Activated CD4-positive, alpha-beta T cell treated with anti-CD3 and anti-CD28 coated beads for 36 hours (primary cell): ENCODE measurements at places on chromosomes 3 and 15.
A peak's percentile ranks its signal among the peaks of the same experiment; 100 is the strongest.

DNA sequence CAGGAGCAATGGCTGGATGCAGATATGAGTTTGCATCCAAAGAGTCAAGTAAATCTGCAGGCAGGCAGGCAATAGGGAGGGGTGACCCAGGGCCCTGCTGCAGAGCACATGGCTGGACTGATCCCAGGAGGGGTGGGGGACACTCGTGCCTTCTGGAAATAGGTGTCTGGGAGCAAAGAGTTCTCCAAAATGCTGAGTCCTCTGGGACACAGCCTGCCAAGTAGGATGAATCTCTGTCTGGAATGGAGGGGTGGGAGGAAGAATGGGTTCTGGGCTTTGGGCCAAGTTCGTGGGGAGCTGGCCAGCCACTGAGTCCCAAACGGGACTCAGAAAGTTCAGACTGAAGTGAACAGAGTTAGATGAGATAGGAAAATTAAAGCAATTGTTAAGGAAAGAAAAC lies 214.5 kb downstream of the MTHFS start:
- no peak for DNase-seq

DNA sequence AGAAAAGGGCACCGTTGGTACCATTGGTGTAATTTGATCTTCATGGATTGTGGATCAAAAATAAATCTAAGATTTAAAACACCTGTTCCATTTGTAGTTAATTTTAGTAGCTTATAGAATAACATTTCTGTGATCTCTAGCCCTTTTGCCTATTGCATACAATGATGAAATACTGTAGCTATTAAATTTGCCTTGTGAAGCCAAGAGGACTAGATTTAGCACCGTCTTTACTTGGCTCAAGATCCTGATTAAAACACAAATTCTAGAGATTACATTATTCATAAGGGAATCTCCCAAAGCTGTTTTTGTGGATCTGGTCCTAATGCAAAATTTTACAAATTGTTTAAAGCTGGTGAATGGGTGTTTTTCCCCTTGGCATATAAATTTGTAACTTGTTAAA lies 8.2 kb downstream of the TBC1D23 start:
- DNase-seq, result no peak

DNA sequence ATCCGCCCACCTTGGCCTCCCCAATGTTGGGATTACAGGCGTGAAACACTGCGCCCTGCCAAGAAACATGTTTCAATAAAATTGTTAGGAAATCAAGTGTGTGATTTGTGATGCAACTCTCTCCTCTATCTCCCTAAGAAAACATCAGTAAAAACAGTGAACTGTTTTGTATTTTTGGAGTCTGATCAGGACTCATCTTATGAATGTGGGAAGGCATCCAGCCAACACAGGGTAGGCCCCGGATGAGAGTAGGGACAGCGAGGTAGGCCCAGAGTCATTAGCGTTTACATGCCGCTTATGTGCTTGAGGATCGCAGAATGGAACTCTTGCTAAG lies 884 bp upstream of the GLYCTK start:
- DNase-seq, result no peak

DNA sequence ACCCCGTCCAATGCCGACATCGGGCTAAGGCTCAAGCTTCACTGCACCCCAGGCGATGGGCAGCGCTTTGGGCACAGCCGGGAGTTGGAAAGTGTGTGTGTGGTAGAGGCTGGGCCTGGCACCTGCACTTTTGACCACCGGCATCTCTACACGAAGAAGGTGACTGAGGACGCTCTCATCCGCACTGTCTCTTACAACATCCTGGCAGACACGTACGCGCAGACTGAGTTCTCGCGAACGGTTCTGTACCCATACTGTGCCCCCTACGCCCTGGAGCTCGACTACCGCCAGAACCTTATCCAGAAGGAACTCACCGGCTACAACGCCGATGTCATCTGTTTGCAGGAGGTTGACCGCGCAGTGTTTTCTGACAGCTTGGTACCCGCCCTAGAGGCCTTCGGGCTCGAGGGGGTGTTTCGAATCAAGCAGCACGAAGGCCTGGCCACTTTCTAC lies 1.0 kb downstream of the PDE12 start:
- DNase-seq, result peak; percentile 71

- DNase-seq, result no peak
These were observed 49.2 kb upstream of the LRRFIP2 start for GRCh38 chr3:37223576-37223975.

- DNase-seq, result no peak
These were observed 744.7 kb downstream of the TUSC7 start for GRCh38 chr3:117454254-117454653.

DNA sequence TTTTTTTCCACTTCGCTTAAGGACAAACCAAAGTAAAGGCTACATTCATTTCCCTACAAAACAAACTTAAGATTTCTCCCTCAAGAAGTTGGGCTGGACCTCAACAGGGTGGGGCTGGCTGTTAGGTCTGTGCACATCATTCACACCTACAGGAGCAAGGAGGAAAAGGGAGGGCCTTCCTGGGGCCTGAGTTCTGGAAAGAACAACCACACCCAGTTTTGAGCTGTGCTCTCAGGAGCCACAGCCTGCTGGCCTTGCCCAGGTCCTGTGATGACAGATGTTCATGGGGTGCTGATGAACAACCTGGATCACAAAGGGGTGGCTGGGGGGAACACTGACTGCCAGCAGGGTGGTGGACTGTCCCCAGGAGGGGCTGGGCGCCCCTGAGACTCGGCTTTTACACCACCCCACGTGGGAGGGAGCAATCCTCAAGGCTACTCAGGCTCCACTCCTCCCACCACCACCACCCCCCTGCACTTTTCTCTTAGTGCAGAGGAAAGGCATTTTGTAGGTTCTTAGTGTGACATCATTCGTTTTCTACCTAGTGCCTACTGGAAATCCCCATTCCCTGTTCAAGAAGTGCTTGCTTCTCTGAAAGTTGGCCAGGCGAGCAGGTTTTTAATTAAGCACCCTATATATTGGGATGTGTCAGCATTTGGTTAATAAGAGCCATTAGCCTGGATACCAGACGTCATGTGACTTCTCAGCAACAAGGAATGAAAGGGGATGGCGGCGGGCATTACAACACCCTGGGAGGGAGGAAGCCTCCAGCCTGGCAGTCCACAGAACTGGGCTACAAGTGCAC lies 35.7 kb downstream of the CCNB2 start:
- DNase-seq, result no peak

- DNase-seq, result no peak
These were observed 17.2 kb upstream of the RAP2B start for GRCh38 chr3:153144779-153145178.

- peak; percentile 71 for DNase-seq
These were observed 74.3 kb downstream of the SIDT1 start for GRCh38 chr3:113606539-113607218.

DNA sequence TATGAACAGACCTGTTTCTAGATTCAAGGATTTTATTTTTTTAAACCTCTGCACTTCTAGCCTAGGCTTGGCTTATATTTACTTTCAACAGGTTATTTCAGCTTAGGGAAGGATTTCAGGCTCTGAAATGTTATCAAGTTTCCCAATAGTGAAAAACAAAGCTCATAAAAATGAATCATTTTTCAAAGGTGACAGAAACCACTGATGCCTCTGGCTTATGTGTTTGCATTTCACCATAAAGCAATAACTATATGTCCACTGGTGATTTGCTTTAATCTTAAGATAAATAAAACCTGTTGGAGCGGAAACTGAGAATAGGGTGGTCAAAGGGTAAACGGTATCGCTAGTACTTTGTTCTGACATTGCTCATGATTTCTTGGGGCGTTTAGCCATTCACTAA lies 141.2 kb upstream of the LRIG1 start:
- DNase-seq, result no peak

DNA sequence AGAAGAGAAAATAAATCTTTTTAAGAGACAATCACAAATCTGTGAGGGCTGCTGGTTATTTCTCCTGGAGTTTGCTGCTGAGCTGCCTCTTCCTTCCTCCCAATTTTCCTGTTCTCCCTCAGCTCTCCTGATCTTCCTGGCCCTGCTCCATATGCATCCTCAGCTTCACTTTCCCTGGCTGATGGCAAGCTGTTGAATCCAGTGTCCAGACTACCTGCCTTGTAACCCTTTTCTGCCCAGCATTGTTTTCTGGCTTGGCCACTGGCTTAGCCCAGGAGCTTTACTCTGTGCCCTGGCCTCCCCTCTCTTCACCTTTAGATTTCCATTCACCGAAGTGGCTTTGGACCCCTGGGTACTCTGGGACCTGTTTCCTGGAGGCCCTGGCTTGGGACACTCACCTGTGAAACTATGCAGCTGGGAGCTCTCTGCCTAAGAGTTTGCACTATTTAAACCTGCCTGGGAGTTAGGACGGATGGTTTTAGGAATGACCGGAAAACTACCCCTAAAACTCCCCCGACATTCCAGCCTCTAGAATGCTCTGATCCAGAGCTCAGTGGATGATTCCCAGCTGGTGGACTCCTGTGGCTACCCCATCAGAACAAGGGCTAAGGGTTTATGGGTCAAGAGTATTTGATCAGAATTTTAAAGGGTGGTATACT lies 90.0 kb downstream of the RBPMS2 start:
- no peak for DNase-seq

DNA sequence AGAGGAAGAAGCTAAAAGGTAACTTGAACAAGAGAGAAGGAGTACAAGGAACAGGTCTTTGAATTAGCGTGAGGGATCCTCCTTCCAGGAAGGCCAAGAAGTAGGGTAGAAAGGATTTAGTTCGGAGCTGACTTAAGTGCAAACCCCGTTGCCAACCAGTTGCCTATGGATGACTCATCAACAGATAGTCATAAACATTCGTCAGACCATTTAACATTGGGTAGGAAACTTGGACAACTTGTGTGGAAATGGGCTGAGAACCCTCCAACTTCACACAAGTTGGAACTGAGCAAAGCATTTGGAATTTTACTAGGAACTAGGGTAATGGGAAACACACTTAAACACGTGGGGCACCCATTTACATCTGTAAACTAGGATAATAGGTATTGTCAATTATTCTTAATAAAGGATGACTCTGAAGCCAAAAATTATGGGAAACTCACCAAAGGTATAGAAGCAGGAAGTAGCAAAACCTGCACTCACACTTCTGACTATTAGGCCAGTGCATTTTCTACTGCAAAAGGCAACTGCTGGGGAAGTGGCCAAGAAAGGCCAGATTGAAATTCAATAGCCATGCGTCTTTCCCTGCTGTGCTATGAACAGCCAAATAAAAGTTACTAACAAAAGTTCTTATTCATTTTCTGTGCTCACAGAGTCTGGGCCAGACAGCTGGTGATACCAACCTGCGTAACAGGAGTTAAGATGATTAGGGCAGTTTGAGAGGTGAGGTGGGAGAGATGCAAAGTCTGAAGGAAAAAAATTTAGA lies 174.5 kb upstream of the TMC3 start:
- no peak for DNase-seq

- no peak for DNase-seq
These were observed 346.7 kb upstream of the TGFBR2 start for GRCh38 chr3:30259730-30260129.

DNA sequence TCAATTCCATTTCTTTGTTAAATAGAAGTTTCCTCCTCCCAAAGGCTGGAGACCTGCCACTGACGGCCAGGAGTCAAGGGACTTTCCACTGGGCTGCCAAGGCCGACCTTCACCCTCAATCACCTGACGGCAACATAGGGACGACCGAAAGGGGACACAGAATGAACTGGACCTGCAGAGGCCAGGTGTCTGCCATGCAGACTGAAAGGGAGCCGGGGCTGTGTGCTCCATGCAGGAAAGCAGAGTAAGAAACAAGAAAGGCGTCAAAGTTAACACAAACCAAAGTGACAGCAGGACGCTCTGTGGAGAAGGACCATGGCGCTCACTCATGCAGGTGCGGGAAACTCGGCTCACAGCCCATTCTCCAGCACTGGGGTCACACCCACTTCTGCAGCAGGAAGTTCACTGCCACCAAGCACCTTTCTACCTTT lies 26.1 kb downstream of the ZXDC start:
- DNase-seq, result no peak

- peak; percentile 83 for DNase-seq
These were observed 127.5 kb downstream of the BDH1 start for GRCh38 chr3:197428117-197428801.

DNA sequence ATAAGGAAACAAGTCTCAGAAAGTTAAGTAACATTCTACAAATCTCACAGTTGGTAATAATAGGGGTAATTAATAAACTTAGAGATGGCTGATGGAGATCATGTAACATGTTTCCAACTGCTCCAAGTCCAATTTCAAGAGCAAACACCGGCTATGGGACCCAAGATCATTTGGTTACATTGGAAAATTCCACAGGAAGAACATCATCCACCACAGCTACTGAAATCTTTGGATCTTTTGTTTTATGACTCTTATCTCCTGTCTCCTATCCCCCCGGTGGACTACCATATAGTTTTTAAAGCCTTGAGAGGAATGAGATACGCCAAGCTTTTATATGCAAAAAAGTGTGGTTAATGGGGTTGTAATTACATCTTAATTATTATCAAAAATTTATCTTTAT lies 216.1 kb downstream of the WNT5A start:
- no peak for DNase-seq

DNA sequence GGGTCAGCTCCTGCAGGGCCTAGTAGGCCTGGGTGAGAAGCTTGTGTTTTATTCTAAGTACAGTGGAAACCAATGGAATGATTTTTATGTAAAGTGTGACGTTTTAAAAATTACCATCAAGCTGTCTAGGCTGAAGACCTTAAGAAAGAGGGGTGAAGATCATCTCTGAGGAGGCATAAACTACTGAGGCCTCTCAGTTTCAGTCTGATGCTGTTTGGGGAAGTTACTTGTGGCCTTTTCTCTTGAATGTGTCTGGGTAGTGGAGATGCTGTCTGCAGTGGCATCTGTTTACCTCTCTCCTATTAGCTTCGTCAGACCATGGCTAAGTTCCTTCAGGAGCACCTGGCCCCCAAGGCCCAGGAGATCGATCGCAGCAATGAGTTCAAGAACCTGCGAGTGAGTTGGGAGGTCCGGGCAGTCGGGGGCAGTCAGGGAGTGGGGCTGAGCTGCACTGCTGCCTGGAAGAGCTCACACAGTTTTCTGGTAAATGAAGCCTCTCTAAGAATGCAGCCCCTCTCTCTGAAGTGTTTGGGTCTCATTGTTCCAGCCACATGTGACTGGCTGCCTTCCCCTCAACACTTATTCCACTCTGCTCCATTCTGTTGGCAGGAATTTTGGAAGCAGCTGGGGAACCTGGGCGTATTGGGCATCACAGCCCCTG lies 1.9 kb downstream of the IVD start:
- DNase-seq, result no peak

DNA sequence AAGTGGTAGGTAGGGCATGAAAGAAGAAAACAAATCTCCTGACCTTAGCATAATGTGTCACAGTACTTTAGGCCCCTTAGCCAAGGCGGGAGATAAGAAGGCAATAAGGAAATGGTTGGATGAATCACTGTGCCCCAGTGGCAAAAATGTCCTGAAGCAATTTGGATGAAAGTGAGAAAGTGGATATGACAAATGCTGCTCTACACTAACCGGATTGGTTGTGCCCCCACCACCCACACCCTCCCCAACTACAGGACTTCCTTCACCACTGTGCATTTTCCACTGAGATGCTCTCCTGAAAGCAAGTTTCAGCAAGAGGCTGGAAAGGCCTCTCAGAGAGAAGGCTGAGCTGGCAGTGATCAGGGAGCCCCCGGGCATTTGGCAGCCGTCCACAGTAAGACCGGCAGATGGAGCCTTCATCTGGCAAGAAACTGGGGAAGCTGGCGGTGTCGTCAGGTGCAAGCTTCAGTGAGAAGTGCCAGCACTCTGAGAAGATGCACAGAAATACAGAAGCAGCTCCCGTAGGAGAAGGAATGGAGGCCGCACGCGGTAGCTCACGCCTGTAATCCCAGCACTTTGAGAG lies 63.8 kb downstream of the ATP1B3 start:
- peak; percentile 76 for DNase-seq

GRCh38 chr15:101124731-101125451 lies 127.0 kb downstream of the CHSY1 start:
- no peak for DNase-seq
